ENCODE measurements at places on chromosomes 16 and 17. TPM values are rescaled to one million over a fixed set of nuclear protein-coding genes. Genes with fewer than 3 reads are reported as not detected.

GRCh38 chr16:51002881-51003490 is 148.1 kb downstream of the SALL1 start:
- no peak for ATAC-seq

DNA sequence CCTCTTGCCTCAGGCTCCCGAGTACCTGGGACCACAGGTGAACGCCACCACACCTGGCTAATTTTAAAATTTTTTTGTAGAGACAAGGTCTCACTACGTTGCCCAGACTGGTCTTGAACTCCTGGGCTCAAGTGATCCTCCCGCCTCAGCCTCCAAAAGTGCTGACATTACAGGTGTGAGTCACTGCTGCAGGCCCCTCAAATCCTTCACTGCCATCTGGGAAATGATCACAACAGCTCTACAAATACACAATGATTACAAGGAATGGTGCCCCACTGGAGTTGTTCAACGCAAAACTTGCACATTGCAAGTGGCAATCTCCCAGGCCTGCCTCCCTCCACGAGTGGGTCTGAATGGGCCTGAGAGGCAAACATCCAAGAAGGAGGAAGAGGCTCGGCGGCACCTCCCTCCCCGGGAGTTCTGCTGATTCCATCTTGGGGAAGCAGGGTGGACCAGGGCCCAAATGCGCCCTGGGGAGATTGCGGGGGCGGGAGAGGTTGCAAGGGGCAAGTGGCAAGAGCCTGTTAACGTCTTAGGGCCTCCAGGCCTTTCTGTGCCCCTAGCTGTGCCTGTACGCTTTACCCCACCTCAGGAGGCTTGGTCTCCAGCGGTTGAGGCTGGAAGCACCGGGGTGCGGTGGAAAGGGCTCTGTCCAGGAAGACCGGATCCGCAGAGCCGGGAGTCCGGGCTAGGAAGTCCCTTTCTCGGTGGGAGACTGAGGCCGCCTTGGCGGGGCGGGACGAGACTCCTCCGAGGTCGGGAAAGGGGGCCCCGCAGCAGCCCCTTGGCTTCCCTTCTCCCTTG is 656 bp upstream of the IGFBP4 start:
- ATAC-seq: no peak

DNA sequence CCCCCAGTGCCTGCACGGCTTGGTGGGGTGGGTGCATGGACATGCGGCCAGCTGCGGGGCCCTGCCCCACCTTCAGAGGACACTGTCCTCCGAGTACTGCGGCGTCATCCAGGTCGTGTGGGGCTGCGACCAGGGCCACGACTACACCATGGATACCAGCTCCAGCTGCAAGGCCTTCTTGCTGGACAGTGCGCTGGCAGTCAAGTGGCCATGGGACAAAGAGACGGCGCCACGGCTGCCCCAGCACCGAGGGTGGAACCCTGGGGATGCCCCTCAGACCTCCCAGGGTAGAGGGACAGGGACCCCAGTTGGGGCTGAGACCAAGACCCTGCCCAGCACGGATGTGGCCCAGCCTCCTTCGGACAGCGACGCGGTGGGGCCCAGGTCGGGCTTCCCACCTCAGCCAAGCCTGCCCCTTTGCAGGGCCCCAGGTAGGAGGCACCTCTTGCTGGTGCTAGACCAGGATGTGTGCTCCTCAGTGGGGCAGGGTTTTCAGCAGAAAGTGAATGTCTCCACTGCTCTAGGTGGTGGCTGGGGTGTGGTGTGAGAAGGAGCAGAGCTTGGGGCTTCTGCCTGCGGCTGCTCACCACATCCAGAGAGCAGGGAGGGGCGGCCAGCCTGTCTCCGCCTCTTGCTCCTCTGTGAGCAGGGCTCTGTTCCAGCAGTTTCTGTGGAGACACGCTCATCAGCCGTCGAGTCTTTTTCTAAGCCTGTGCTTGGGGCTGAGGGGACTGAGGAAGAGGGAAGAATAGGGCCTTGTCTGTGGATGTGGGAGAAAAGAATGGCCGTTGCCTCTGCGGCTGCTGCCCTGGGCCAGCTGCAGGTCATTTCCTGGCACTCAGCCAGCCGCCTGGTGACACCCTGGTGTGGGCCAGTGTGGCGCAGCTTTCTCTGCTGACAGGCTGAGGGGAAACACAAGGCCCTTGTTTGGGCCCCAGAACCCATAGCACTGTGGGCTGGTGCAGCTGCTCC is 2.2 kb downstream of the ZNF276 start:
- peak; percentile 43 for ATAC-seq

DNA sequence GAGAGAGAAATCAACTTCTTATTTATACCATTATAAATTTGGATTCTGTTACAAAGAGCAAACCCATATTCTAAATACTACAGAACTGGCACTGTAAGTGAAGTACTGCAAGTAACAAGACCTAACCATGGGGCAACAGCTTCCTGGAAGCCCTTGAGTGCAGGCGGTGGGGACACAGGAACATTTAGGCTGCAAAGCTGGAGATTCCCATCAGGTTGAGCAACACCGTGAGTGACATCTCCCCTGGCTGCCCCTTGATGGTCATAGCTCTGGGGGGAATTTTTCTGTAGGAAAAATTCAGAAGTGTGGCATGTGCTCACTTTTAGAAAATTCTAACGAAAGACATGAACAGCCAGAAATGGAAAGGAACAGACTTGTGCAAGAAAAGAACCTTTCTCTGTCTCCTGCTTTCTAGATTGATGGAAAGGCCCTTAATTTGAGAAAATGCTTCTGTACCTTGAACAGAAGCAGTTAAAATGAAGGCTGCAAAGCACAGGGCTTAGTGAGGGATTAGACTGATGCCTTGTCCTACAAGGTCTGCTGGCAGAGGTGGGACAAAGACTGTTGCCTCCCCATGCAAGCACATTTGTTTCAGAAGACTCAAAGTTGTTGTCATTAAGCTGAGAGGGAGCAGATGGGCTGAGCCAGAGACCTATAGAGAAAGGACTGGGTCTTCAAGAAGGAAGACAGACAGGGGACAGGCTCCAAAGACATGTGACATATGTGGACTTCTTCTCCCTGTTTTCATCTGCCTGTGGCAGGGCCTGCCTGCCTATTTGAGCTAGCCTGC is 380.8 kb downstream of the SLC39A11 start:
- no peak for ATAC-seq

DNA sequence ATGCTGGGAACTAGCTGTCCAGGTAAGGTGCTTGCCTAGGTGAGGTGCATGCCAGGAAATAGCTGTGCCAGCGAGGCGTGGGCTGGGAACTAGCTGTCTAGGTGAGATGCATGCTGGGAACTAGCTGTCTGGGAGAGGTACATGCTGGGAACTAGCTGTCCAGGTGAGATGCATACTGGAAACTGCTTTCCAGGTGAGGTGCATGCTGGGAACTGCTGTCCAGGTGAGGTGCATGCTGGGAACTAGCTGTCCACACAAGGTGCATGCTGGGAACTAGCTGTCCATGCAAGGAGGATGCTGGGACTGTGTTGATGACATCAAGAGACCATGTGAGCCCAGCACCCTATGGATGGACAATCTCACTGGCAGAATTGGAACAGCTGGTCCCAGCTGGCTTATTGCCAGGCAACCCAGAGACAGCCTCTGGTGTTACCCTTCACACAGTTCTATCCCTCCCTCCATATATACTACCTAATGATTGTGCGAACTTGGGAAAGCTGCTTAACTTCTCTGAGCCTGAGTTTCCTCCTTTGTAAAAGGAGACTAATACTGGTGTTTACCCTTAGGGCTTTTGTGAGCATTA is 479.9 kb upstream of the RBFOX1 start:
- no peak for ATAC-seq

DNA sequence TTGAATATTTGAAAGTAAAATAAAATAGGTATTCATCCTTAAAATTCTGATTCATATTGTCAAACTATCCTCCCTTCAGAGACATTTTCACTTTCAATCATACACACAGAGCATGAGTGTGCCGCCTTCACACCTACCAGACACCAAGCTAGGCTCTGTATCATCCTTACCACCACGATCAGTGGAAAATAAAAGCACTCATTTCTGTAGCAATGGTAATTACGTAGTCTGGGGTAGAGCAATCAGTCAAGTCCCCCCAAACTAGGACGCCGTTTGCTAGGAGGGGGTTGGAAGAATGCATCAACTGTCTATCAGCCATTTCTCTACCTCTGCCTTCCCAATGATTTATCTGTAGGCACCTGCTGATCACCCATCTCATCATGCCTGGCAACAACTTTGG is 84.6 kb upstream of the GRIN2A start:
- peak; percentile 100 for ATAC-seq

GRCh38 chr16:26186091-26186615 is 494.4 kb downstream of the HS3ST4 start:
- no peak for ATAC-seq

OR3A1 gene
- total RNA-seq: 0.35 TPM

GRCh38 chr17:58314706-58315015 is 13.9 kb downstream of the TSPOAP1 start:
- ATAC-seq: no peak
